ENCODE measurements at places on chromosomes 16 and 17. TPM values are rescaled to one million over a fixed set of nuclear protein-coding genes. Genes with fewer than 3 reads are reported as not detected.

DNA sequence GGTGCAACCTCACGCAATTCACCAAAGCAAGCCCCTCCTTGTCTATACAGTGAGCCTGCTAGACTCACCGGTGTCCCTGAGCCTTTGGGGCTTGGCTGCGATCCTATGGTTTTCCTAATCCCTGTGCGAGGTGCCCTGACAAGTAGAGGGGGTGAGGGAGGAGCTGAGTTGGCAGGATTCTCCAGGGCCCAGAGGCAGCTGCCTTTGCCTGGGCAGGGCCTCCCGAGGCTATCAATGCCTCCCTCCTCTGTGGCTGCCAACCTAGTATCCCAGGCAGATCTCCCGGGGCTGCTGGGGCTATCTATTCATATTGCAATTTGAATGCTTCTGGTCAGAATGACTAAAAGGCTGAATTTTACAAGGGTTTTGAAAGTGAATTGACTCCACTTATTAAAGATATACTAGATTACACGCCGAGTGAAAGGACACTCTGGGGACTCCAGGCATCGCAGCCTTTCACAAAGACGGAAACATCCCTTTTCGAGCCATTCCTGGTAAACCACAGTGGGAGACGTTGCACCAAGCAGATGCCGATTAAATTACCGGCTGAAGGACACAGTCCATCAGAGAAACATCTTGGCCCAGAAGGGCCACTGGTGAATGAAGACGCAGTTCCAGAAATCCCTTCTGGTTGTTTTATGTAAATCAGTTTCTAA is 11.3 kb upstream of the PITPNM3 start:
- DNase-seq, result no peak

PRR35 gene
- not detected for total RNA-seq

DNA sequence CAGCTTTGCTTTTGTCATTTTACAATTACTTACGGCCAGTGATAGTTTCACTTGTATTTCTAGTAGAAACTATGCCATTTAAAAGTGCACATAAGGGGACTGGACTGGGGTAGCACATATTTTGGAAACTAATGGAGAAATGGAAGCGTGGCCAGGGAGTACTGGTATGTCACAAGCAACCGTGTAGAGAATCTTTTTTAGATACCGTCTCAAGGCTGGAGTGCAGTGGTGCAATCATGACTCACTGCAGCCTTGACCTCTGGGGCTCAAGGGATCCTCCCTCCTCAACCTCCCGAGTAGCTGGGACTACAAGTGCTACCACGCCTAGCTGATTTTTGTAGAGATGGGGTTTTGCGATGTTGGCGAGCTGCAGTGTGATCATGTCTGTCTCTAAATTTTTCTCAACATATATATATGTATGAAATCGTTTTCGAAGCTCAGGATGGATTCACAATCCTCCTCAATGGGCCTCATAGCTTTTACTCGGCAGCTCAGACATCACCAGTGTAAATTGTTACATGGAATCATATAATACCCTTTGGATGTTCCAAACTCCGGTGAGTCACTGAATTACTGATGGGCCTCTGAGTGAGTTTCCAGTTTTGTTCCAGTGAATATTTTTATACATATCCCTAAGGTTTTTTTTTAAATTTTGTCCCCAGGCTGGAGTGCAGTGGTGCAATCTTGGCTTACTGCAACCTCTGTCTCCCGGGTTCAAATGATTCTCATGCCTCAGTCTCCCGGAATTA is 51.7 kb downstream of the ZNF778 start:
- no peak for DNase-seq

GNG13 gene
- total RNA-seq, result not detected

- DNase-seq, result peak; percentile 15
Observed at GRCh38 chr17:80919331-80920311, 72.0 kb upstream of the CHMP6 start.

DNA sequence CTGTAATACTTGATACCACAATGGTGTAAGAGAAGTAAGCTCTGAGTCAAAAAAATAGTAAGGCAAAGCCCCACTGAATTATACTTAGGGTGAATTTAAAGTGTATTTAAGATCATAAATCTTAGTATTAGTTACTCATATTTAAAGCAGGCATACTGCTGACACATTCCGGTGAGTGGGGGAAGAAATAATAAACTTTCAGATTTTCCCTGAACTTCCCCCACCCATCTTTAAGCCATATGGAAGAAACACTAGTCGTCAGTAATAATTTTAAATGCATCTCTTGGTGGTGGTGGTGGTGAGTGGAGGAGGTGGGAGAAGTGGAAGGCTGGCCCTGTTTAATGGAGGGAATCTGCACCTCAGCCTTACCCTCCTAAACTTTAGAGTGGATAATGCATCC is 20.5 kb downstream of the MPHOSPH6 start:
- DNase-seq, result no peak

- peak; percentile 31 for DNase-seq
Observed at GRCh38 chr17:37025238-37025637, 76.5 kb downstream of the AATF start.

DNA sequence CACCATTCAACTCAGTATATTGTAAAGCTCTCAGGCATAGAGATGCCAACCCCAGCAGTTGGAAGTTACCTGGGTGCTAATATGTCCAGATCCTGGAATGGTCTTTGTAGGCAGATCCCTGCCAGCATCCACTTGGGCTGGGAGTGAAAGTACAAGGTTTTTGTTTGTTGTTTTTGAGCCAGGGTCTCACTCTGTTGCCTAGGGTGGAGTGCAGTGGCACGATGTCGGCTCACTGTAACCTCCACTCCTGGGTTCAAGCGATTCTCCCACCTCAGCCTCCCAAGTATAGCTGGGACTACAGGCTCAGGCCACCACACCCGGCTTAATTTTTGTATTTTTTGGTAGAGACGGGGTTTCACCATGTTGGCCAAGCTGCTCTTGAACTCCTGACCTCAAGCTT is 177.6 kb downstream of the IRF8 start:
- DNase-seq, result no peak

GRCh38 chr16:4488499-4488967 is 12.3 kb downstream of the HMOX2 start:
- DNase-seq, result no peak

DVL2 gene
- 56.1 TPM for total RNA-seq

GRCh38 chr17:80807882-80808281 is 183.8 kb upstream of the CHMP6 start:
- DNase-seq, result no peak

- DNase-seq, result no peak
Observed at GRCh38 chr17:565521-565920, 149.1 kb downstream of the VPS53 start.

SOST gene
- not detected for total RNA-seq

DNA sequence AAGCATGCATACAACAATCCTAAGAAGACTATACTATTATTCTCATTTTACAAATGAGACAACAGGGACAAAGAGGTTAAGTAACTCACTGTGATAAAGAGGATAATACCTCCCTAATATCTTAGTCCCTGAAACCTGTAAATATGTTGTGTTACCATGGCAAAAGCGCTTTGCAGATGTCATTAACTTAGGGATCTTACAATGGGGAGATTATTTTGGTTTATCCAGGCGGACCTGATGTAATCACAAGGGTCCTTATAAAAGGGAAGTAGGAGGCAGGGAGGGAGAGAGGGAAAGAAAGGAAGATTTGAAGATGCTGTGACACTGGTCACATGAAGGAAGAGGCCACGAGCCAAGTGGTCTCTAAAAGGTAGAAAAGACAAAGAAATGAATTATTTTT is 164.7 kb downstream of the CNTNAP4 start:
- DNase-seq, result no peak

SNRNP25 gene
- 18.3 TPM for total RNA-seq

VTN gene
- 1,128 TPM for total RNA-seq

CBFA2T3 gene
- total RNA-seq, result 0.07 TPM

DNA sequence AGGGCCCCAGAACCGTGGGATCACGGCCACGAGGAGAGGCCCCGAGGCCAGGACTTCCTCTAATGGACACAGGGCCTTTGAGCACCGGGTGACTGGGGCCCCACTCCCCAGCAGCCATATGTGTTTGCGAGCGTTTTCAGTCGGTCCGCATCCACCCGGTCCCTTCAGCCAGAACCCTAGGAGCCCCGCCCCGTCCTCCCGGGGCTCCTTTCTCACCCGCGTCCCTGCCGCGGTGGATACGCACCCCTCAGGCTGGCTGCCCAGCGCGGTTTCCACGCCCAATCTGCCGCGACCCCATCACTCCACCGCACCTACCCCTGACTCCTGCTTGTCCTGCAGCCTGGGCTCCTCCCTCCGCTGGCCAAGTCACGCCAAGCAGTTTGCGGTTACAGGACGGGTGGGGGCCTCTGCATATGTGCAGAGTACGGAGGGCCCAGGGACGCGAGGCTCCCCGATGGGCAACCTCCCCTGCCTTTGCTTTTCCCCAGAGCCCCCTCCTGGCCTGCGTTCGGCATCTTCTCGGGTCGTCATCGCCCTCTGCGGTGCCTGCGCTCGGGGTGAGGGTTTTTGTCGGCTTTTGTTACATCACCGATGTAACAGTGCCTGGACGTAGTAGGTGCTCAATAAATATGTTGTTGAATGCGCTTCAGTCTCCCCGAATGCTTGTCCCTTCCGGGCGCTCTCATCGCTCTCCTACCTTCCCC is 1.0 kb upstream of the TTYH2 start:
- DNase-seq, result peak; percentile 42

GRCh38 chr16:69727916-69728270 is 1.5 kb upstream of the NQO1 start:
- no peak for DNase-seq

DNA sequence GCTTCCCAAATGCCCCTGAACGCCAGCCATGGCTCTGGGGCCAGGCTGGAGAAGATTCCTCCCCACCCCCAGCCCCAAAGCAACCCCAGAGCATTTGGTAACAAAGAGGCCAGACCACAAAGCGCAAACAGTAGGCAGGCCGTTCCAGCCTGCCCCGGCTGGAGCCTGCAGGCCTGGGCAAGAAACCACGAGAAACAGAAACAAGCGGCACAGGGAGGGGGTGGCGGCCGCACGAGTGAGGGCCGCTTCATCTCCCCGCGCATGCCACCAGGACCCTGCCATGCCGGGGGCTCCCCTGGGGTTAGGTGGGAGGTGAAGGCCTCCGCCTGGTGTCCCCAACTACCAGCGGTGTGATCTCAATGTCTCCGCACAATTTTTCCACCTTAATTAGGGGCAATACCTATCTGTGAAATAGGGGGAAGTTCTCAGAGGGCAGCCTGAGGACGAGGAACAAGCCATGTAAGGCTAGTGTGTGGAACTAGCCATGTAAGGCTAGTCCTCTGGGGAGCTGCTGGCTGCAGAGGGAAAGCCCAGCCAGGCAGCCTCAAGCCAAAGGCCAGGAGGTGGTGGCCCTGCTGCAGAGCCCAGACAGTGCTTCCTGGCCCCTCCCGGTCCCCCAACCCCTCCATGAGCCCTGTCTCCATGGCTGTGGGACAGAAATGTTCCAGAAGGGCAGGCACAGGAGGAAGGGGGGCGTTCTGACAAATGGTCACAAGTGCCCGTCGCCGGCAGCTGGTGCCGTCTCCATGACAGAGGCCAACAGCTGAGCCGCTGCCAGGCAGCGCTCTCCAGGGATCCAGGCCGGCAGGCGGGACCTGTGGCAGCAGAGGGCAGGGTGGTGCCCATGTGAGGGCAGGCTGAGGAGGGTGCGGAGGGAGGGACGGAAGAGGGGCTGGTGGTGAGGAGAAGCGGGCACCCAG is 14.5 kb upstream of the MTSS2 start:
- no peak for DNase-seq

All from hepatocyte (in vitro differentiated cells).